ENCODE measurements at places on chromosomes 1 and 21. TPM values are rescaled to one million over a fixed set of nuclear protein-coding genes. Genes with fewer than 3 reads are reported as not detected.
A peak's percentile ranks its signal among the peaks of the same experiment; 100 is the strongest.

GRCh38 chr1:34824817-34825454 lies 32.1 kb downstream of the GJA4 start:
- no peak for DNase-seq

DNA sequence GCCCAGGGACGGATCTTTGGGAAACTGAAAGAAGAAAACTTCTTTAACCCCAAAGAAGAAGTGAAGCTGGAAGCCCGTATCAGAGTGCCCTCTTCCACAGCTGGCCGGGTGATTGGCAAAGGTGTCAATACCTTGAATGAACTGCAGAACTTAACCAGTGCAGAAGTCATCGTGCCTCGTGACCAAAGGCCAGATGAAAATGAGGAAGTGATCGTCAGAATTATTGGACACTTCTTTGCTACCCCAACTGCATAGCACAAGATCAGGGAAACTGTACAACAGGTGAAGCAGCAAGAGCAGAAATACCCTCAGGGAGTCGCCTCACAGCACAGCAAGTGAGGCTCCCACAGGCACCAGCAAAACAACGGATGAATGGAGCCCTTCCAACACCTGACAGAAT lies 114.0 kb downstream of the NBPF12 start:
- no peak for DNase-seq

SLC30A7 gene
- total RNA-seq, result 36.1 TPM

GRCh38 chr21:45074048-45074817 lies at the start of gene ADARB1:
Gene ADARB1 (plus strand): TSS chr21:45074580. CDS start chr21:45171657, 97,077 bp downstream.
- peak; percentile 56 for DNase-seq

- no peak for DNase-seq
Measured at GRCh38 chr1:197619008-197619640, 156.2 kb downstream of the DENND1B start.

- DNase-seq, result peak; percentile 84
Measured at GRCh38 chr1:64469977-64470664, at the start of gene CACHD1. Gene CACHD1 (plus strand): TSS chr1:64470129. CDS start chr1:64470745, 616 bp downstream.

GRCh38 chr1:192904438-192904895 lies 95.6 kb downstream of the RGS2 start:
- DNase-seq, result peak; percentile 30

DNA sequence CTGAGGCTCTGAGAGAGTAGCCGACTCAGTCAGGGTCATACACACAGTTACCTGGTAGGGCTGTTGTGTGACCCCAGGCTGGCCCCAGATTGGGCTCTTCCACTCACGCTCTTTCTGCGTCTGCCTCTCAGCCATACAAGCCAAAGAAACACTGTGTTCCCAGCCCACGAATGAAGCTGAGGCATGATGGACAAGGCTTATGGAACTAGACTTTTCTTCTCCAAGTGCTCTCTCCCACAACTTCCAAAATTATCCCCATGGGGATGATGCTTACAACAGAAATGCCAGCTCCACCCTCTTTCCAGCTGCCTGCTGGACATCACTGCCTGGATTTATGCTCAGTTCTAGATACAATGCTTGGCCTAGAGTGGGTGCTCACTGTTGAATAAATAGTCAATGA lies 102.8 kb upstream of the JUN start:
- DNase-seq, result no peak

All from activated CD8-positive, alpha-beta T cell treated with anti-CD3 and anti-CD28 coated beads for 36 hours (primary cell).